Heart right ventricle (tissue), 16 donors: ENCODE measurements at places on chromosomes 13 and 19. TPM values are rescaled to one million over a fixed set of nuclear protein-coding genes. Genes with fewer than 3 reads are reported as not detected.

The TUBB4A gene
- total RNA-seq = 0.32 TPM

The P2RY11 gene
- 4.9 TPM for total RNA-seq

DNA sequence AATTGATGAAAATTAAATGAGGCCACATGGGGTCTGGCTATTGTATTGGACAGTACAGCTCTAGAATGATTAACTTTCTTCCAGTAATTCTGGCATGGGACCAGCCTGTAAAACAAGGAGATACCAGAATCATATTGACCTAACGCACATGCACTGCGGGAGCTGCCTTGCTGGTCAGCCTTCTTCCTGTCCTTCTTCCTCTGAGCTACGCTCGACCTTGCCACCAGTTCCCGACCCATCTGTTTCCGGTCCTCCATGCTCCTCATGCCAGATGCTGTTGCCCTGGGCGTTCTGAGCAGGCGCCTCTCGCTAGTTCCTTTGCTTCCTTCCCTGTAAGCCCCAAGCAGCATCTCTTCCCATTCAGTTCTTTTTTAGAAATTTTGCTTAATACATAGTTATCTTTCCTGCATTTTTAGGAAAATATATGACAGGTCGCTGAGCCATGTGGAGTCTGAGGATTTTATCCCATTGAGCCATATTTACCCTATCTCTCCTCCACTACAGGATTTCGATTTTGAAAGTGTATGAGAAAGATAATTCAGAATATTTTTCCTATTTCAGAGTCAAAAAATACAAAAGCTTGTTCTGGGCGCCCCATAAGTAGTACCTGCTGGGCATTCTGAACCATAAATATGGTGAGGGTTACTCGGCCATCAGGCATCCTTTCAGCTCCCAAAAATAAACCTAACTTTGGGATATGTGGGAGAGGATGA is 38.6 kb downstream of the TNFRSF19 start:
- peak; percentile 52 for DNase-seq

DNA sequence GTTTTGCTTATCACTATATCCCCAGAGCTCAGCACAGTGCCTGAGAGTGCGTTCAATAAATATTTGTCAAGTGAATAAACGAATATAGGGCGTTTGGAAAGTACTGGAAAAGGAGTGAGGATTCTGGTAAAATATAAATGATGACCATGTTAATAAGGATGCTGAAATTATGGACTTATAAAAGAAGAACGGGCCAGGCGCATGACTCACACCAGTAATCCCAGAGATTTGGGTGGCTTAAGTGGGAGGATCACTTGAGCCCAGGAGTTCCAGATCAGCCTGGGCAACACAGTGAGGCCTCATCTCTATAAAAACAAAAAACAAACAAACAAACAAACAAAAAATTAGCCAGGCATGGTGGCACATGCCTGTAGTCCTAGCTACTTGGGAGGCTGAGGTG is 198.1 kb downstream of the VWA8 start:
- DNase-seq = no peak

The DMAC2 gene
- total RNA-seq = 139 TPM

DNA sequence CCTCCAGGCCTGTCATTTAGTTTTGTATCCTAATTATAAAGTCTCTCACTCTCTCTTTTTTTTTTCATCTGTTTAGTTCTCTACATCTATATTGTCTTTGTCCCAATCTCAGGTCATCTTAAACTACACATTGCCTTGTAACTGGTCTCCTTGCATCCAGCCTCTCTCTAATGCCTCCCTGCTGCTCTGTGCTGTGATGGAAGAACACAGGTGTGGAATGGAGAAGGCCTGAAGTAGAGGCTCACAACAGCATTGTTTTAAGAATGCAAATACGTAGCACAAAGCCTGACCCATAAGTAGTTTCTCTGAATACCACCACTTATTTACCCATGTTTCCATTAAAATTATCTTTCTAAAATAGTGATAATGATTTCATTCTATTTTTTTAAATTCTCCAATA is 108.8 kb upstream of the FRY start:
- DNase-seq = no peak

GRCh38 chr19:43735957-43736356 is 18.8 kb downstream of the SMG9 start:
- no peak for DNase-seq

GRCh38 chr19:29402563-29402962 is 123.2 kb upstream of the VSTM2B start:
- DNase-seq = no peak

GRCh38 chr13:52969373-52969772 is 59.2 kb upstream of the OLFM4 start:
- DNase-seq = no peak

The FSD1 gene
- total RNA-seq = not detected

The BST2 gene
- 43.4 TPM for total RNA-seq

GRCh38 chr13:29743201-29743786 is 107.1 kb downstream of the UBL3 start:
- DNase-seq = peak; percentile 22

- no peak for DNase-seq
These were observed 12.7 kb downstream of the FOXO1 start for GRCh38 chr13:40653527-40654318.

GRCh38 chr19:44740351-44740824 is 8.1 kb upstream of the BCL3 start:
- no peak for DNase-seq

DNA sequence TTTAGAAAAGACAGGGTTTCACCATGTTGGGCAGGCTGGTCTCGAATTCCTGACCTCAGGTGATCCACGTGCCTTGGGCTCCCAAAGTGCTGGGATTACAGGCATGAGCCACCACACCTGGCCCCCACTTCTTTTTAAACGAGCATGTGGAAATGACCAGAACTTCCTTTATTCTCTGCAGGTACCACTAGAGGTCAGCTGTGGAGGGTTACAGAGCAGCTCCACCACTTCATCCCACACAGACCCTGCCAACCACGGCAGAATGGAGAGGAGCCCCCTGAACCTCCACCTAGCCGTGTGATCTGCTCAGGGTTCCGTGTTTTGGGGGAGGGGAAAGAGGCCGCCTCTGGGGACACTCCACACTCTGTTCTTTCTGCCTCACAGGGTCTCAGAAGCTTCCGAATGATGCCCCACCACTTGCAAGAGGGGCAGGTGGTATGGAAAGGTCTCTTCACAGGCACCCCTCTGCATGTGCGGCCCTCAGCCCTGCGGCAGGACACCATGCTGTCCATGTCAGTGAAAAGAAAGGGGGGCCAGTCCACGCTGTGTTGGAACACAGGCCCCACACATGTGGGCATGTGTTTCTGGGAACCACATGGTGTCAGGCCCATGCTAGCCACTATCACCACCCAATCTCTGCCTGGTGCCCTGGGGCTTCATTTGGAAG is 465.0 kb downstream of the TSHZ3 start:
- DNase-seq = no peak

The COMP gene
- not detected for total RNA-seq

The F10 gene
- 11.0 TPM for total RNA-seq

- no peak for DNase-seq
These were observed 5.3 kb upstream of the DOCK9 start for GRCh38 chr13:98983182-98983581.

GRCh38 chr13:110648146-110648819 is 32.9 kb downstream of the NAXD start:
- DNase-seq = no peak

DNA sequence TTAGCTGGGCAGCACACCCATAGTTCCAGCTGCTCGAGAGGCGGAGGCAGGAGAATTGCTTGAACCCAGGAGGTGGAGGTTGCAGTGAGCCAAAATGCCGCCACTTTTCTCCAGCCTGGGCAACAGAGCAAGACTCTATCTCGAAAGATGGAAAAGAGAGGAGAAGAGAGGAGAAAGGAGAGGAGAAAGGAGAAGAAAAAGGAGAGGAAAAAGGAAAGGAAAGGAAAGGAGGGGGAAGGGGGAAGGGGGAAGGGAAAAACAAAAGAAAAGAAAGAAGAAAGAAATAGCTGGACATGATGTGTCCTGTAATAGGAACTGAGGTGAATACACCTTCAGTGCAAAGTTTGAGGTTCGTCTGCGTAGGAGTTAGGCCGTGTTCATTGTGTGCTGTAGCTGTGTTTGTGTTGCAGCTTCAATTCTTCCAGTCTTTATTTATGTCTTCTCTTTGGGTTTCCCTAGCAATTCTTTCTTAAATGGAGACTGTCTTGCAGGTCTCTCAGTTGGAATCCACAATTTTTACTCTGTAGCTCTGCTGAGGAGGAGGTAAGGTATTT is 13.4 kb downstream of the ZNF607 start:
- DNase-seq = no peak

The GET3 gene
- total RNA-seq = 56.9 TPM

- no peak for DNase-seq
These were observed 17.6 kb downstream of the TJP3 start for GRCh38 chr19:3725640-3726310.

The TMEM255B gene
- 2.4 TPM for total RNA-seq

The SNRNP70 gene
- total RNA-seq = 75.2 TPM

- DNase-seq = no peak
These were observed 843 bp downstream of the MEX3D start for GRCh38 chr19:1567116-1567847.

DNA sequence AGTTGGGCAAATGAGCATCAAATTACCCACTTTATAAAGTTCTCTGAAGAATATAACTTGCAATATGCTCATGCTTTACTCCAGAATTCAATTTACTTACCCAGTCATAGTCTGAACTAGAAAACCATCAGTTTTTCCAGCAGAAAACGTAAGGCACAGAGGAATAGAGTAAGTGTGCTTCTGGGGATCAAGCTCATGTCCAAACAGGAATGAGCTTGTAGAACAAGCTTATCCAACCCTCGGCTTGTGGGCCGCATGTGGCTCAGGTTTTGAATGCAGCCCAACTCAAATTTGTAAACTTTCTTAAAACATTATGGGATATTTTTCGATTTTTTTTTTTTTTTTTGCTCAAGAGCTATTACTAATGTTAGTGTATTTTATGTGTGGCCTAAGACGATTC is 308.5 kb upstream of the KLF12 start:
- DNase-seq = no peak

The PODNL1 gene
- total RNA-seq = 6.2 TPM

The COX6B2 gene
- total RNA-seq = not detected

- no peak for DNase-seq
These were observed 67.0 kb downstream of the LATS2 start for GRCh38 chr13:20994441-20994821.

The EEF1AKMT1 gene
- total RNA-seq = 9.9 TPM

DNA sequence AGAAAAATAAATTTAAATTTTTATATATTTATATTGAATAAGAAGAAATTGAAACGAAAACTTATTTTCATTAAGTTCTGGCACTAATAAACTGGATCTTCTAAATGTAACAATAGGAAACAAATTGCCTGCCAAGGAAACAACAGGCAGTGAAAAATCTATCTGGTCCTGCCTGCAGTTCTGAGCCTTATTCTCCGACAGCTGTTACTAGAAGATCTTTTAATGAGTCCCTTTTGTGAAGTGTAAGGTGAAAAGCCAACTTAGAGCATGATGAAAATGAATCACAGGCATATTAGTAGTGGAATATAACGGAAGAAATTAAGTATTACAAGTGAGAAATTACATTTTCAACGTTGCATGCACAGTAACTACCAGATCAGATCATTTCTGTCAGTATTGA is 1002.7 kb upstream of the PCDH20 start:
- DNase-seq = no peak

DNA sequence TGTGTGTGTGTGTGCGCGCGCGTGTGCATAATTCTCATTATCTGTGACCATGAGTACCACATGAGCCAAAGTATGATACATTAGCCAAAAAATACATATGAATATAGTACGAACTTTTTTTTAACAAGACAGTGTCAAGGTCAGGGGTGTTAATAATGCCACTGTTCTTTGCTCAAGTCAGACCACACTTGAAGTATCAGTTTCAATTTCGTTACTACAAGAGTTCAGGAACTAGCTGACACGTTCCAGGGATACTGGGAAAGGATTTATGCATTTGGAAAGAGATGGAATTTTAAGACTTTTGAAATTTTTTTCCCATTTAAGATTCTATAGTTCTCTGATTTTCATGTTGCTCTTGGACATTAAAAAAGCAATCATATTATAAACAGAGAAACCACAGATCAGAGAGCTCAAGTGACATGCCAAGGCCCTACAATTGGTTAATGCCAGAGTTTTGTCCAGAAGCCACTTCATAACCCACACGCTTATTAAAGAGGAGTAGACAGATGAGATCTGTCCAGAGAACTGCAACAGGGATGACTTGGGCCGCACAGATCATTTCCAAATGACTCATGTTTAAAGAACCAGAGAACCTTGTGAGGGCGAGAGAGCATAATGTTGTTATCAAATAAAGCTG is 718.8 kb upstream of the SGCG start:
- DNase-seq = no peak

GRCh38 chr13:98393873-98394272 is 183.0 kb downstream of the STK24 start:
- DNase-seq = no peak

DNA sequence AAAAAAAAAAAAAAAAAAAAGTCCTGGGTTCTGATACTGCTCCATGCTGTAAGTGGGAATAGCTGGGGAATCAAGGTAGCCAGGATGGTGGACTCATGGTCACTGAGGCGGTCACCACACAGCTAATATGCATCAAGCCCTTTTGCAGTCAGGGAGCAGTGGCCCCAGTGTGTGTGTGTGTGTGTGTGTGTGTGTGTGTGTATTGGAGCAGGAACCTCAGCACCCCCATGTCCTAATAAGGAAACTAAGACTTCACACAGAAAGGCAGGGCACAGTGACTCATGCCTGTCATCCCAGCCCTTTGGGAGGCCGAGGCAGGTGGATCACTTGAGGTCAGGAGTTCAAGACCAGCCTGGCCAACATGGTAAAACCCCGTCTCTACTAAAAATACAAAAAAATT is 12.0 kb downstream of the B3GNT3 start:
- no peak for DNase-seq

The DIRAS1 gene
- 208 TPM for total RNA-seq

- DNase-seq = no peak
These were observed 16.3 kb downstream of the ZNF91 start for GRCh38 chr19:23378948-23379347.

DNA sequence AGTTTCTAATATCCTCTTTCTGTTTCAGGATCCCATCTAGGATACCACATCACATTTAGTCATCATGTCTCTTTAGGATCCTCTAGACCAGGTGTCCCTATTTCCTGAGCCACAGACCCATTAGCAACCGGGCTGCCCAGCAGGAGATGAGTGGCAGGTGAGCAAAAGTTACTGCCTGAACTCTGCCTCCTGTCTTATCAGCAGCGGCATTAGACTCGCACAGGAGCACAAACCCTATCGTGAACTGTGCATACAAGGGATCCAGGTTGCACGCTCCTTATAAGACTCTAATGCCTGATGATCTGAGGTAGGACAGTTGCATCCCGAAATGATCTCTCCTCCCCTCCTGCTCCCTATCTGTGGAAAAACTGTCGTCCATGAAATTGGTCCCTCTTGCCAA is 7.8 kb upstream of the CEBPG start:
- DNase-seq = no peak

- DNase-seq = peak; percentile 80
These were observed 757 bp downstream of the EGLN2 start for GRCh38 chr19:40799558-40800338.
